ENCODE measurements at places on chromosomes 11 and 22.

GRCh38 chr11:97973352-97973857 lies 1047.3 kb upstream of the CNTN5 start:
- no peak for DNase-seq

GRCh38 chr22:17791196-17791595 lies 16.9 kb upstream of the BID start:
- DNase-seq, result no peak

DNA sequence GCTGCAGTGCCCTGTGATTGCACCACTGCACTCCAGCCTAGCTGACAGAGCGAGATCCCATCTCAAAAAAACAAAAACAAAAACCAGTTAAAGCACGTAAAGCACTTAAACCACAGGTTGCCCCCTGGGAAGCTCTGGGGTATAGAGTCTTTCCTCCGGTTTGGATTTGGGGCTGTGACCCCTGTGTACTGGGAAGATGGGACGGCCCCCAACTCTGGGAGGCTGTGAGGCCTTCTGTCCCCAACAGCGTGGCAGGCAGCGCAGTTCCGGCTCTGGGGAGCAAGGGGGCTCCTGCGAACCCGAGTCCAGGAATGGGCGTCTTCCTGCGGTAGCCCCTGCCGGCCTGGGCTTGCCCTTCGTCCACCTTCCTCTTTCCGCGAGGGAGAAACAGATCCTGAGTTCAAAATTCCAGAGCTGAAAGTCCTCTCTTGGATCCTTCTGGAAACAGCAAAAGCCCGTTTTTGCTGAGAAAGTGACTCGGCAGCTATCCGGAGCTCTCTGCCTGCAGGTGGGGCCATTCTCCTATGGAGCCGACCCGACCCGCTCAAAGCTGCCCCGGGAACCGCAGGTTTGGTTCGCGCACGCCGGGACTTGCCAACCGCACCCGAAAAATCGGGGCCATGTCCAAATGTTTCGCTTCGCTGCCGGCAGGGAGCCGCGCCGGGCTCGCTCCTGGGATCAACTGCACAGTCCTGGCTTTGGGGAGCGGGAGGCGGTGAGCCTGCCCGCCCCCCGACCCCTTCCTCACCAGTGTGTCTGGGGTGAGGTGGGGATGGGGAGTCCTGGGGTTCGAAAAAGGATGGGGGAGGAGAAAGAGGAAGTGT lies 36.3 kb upstream of the POLA2 start:
- DNase-seq, result peak; percentile 14

DNA sequence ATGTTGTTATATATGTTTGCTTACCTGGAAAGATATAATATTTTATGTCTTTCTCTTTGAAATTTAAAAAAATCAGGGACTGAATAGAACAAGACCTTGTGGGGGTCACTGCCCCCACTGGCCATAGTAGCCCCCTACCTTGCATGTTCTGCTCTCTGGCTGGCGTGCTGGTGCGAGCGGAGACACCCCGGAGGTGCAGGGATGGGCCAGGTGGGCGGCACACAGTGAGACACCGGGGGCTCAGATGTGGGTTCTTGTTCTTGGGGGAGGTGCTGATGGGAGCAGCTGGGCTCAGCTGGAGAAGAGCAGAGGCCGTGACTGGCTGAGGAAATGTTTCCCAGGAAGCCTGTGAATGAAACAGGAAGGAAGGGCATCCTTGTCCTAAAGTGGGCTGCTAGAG lies 20.2 kb downstream of the GAB4 start:
- DNase-seq, result no peak

DNA sequence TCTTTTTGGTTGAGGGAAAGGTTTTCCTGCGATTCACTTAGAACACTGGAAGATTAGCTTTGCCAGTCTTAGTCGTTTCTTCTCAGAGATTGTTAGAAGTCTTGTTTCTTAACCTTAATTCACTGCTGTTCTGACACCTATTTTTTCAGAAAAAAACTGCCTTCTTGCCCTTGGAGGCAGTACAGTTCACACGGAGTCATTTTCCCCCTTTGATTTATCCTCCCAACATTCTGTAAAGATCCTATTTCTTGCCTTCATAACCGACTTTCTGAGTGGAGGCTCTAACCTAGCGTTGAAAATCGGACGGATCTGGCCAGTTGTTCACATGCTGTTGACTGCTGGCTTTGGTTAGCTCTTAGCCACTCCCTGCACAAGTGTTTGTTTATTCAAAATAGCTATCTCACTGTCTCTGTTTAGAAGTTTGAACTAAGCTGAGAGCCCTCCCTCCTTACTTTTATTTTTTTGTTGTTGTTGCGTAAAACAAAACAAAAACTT lies 737 bp downstream of the BCL2L13 start:
- no peak for DNase-seq

DNA sequence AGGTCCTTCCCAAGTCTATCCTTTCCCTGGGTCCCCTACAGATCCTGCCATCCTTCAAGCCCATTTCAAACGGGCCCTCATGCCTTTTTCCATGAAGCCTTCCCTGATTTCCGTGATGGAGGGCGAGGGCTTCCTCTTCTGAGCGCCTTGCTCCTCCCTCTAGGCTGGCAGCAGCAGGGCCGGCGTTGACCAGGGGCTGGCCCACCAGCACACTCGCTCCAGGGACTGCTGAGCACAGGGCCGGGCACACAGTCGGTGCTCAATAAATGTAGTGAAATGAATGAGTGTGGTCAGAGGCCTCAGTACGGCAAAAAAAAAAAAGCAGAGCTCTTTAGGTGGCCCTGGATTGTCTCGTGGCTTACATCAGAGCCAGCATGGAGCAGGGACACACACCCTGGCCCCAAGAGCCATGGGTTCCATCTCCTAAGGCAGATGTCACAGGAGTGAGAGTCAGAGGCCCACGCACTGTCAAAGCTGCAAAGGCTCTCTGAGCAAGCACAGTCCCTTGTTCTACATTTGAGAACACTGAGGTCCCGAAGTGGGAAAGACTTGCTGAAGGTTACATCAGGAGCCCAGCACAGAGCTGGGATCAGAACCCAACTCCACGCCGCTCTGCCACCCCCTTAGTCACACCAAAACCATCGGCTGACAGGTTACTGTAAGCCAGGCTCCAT lies 3.1 kb downstream of the IL2RB start:
- no peak for DNase-seq

DNA sequence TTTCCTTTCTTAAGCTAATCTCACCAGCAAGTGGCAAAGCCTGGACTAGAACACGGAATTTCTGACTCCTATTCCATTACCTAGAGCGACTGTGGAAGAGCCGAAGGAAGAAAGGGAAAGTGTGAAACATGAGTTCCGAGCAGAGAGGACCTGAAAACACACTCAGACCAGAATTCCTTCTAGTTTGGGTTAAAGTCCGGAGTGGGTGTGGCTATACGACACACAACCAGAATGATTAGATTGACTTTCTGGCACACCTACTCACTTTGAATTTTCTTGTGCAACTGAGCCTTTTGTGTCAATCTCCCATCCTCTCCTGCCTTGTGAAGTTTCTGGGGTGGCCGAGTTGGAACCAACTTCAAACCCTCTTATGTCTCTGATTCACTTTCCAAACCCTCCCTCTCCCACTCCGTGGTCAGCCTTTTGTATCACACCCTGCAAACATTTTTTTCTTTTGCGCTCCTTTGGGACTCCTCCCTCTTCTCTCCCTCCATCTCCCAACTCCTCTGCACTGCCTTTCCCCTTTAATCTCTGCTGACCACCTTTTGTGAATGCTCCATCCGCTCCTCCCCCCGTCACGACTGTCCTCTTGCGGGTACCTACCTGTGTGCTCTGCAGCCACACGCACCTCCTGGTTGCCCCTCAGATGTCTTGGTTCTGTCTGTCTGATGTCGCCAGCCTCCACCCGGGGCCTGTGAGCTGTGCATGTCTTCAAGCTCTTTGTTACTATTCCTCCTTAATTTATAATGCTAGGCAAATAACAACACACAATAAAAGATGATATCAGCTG lies 86.3 kb upstream of the BLID start:
- DNase-seq, result no peak

GRCh38 chr22:25085930-25086901 lies 113.4 kb upstream of the CRYBB3 start:
- DNase-seq, result no peak

DNA sequence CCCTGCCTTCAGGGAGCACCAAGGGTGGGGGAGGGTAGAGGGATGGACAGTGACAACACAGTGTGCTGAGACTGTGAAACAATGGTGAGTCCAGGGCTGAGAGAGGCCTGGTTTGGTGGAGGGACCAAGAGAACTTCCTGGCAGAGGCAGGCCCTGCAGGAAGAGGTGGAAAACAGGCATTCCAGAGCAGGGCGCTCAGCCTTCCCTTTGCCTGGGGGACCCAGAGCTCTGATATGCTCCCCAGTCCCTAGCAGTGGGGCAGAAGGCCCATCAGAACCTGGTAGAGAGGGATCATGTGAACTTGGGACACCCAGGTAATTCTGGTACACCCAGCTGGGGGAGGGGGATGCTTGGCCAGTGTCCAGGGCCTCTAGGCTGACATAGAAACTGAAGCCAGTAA lies 17.2 kb upstream of the UVRAG start:
- DNase-seq, result no peak

DNA sequence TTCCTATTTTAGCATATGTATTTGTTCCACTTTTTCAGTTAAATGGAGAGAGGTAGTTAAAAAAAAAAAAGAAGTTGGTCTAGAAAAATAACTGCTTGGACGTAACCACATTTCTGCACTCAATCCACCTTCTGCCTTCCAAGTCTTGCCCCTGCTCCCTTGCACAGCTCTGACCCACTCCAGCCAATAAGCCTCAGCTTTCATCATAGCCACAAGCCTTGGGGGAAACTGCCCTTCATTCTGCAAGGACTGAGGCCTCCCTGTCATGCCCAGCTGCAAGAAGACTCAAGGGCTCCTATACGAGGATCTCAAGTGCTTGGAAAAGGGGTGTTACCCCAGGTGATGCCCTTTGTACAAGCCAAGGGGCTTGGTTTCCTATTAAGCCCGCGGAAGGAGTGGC lies 36.0 kb upstream of the OAF start:
- no peak for DNase-seq

DNA sequence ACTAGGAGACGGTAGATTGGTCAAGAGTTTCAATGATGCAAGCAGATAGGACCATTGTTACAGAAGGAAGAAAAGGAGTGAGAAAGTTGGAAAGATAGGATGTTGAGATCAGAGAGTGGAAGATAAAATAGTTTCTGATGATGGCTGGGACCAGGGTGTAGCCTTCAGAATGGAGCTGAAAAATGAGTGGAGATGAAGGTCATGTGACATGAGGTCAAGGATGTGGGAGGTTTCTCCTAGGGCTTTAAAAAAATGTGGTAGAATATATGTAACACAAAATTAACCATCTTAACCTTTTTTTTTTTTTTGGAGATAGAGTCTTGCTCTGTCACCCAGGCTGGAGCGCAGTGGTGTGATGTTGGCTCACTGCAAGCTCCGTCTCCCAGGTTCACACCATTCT lies 18.3 kb upstream of the PEX26 start:
- no peak for DNase-seq

DNA sequence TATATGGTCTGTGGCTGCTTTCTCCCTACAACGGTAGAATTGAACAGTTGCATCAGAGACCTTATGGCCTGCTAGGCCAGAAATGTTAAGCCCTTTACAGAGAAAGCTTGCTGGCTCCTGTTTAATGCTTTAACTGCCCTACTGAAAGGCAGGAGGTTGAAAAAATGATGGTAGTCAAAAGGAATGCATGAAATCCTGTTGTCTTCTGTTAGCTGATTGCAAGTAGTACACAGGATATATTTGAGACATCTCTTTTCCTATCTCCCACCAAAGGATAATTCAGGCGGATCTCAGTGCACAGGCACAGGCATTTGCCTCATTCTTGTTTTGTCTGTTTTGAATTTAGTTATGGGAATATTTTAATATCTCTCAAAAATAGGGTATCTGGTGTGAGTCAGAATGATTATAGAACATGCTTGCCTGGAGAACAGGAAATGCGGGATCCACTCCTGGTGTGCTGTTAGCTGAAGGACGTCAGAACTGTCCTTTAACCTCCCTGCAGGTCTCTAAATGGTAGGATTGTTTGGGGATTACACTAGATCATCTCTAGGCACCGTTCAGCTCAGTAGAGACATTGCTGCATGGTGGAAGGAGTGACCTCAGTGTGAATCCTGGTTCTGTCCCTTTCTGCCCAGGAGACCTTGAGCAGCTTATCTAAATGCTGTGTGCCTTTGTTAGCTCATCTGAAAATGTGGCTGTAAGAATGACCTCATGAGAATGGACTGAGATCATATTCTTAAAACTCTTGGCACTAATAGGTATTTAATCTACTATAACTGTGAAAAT lies 49.5 kb downstream of the PACS1 start:
- DNase-seq, result no peak

DNA sequence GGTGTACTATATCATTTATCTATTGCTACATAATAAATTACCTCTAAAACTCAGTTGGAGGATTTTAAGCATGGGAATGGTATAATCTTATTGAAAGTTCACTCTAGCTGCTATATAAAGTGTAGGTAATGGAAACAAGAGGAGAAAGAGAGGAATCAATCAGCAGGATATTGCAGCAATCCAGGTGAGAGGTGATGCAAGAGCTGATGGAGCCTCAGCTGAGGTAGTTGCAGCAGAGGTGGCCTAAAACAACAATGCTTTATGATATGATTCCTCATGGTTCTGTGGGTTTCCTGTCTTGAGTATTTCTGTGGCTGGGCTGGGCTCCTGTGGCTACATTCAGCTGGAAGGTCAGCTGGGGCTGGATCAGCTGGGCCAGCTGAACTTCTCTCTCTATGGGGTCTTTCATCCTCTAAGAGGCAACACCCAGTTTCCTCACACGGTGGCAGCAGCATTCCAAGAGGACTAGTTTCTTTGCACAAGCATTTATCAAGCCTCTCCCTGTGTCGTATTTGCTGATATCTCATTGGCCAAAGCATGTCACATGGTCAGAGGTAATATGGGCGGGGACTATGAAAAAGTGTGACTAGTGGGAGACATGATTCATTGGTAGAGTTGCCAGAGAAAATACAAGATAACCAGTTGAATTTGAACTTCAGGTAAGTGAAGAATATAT lies 135.4 kb upstream of the LARGE1 start:
- no peak for DNase-seq

DNA sequence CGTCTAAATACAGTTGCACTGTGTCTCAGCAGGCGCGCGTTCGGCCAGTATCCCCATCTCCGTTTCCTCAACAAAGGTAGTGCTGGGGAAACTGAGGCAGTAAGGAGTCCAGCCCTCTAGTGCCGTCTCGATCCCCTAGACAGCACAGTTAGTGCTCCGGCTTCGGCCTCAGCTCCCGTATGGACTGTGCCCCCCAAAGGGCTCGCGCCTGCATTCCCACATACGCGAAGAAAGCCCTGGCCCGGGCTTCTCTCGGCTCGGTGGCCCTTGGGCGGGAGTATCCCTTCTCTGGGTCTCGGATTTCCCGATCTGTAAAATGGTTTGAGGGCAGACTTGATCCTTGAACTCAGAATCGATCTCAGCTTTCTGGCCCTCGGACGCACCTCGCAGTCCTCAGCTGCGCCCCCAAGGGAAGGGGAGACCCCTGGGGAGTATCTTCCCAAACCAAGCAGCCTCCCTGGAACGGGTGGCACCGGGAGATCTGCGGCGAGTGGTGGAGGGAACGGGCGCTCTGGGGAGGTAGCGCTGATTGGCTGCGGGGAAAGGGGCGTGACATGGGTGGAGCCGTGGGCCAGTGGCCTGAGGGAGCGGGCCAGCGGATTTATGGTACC lies 759 bp upstream of the PEX16 start:
- DNase-seq, result no peak
